ENCODE measurements at places on chromosomes 2 and 18. TPM values are rescaled to one million over a fixed set of nuclear protein-coding genes. Genes with fewer than 3 reads are reported as not detected.

Gene IL1RL1
- total RNA-seq = not detected

Gene MEIS1
- total RNA-seq = not detected

Gene PRLH
- not detected for total RNA-seq

Gene ACOXL
- total RNA-seq = not detected

Gene MALL
- not detected for total RNA-seq

DNA sequence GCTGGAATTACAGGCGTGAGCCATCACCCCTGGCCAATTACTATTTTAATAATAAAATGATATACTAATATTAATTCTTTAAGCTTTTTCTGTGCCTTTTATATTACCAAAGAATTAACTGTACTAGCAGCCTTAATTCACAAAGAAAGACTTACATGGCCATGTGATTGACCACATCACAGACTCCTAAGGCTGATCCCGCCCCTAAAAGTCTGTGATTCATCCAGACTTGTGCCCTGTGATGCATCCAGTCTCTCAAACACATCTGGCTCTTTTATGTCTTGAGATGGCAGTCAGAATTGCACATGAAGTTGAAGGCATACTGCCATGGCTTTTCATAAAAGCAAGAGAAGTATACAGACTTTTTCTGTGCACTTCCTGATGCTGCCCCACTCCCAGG, 91.7 kb downstream of the DTNA start:
- no peak for DNase-seq
- peaks cover 4% of the 10 kb centered on the region for H3K27me3 ChIP-seq
- H3K27ac ChIP-seq = no peak overlapping the region
- H3K4me1 ChIP-seq = no peaks in the 10 kb centered on the region
- H3K36me3 ChIP-seq = no peaks in the 10 kb centered on the region

GRCh38 chr2:187918996-187919821, 365.0 kb upstream of the TFPI start:
- no peak overlapping the region for H3K4me3 ChIP-seq
- no peak overlapping the region for H3K27ac ChIP-seq
- H3K36me3 ChIP-seq = no peaks in the 10 kb centered on the region
- no peak for DNase-seq
- no peaks in the 10 kb centered on the region for H3K27me3 ChIP-seq
- H3K4me1 ChIP-seq = no peaks in the 10 kb centered on the region

DNA sequence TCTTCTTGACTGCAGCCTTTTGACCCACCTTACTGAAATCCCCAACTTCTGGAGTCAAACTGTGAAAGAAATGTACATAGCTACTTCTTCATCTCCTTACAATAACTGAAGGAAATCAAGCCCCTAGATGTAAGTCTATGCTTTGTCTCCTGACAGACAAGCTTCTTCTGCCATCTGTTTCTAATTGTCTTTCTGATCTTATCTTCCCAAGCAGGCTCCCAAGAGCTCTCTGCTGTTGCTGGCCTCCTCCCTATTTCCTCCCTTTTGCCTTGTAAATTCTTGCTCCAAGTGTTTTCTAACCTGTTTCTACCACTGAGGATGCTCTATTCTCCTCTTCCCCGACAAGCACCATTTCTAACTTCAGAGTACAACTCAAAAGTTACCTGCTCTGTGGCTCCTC, 77.4 kb upstream of the OSR1 start:
- no peak overlapping the region for H3K27ac ChIP-seq
- peaks cover 4% of the 10 kb centered on the region for H3K27me3 ChIP-seq
- DNase-seq = no peak
- no peaks in the 10 kb centered on the region for H3K4me1 ChIP-seq
- no peaks in the 10 kb centered on the region for H3K36me3 ChIP-seq
- no peak overlapping the region for H3K4me3 ChIP-seq

DNA sequence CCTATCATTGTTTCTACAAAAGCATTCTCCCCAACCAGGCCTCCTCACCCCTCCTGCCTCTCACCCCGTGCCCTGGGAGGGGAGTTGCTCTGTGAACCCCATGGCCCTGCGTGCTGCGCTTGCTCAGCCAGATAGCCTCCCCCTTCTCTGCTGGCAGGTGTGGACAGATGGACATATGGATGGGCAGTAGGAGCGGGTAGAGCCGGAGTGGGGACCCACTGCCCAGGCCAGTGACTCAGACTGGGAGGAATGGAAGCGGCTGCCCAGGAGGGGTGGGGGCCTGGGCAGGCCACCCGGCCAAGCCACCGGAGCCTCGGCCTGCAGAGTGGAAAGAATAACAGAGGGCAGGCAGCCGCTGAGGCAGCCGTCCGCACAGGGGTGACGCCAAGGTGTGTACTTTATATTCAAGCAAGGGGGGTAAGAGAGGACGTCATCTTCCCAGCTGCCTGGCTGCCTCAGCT, 8.7 kb downstream of the CYP26B1 start:
- H3K27ac ChIP-seq = no peak overlapping the region
- DNase-seq = no peak
- H3K4me1 ChIP-seq = peaks cover 5% of the 10 kb centered on the region
- no peak overlapping the region for H3K4me3 ChIP-seq
- no peaks in the 10 kb centered on the region for H3K36me3 ChIP-seq

- H3K4me1 ChIP-seq = no peaks in the 10 kb centered on the region
- no peak overlapping the region for H3K4me3 ChIP-seq
- no peak for DNase-seq
- no peak overlapping the region for H3K27ac ChIP-seq
These were observed 135.6 kb downstream of the GALNT1 start for GRCh38 chr18:35717182-35717581.

DNA sequence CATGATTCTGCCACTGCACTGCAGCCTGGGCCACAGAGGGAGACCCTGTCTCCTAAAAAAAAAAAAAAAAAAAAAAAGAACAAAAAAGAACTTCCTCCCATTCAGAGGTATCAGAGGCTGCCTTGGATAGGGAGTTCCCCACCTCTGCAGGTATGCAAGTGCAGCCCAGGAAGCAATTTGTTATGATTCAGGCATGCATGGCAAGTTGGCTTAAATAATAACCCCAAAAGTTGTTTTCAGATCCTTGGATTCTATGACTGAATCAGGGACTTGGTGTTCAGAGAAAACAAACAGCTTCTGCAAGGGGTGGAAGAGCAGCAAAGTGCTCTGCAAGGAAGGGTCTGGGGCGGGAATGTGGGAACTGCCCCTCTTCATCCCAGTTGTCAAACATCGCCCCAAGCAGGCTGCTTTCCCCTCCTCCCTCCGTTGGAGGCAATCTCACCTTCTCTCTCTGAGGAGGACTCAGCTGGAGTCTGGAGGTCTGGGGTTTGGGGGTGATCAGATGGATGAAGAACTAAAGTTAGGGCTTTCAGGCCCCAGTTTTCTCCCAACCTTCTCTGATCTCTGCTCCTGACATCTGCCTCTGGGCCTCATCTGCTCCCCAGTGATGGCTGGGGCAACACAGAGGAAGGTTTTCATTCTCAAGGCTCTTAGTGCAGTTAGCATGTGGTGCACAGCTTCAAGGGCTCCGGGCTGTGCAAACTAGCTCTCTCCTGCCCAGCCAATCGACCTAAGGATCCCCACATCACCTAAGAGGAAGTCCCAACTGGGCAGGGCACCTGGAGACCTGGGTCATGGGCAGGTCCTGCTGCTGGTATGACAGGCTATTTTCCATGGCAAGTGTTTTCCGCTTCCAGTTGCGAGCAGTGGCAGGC, 3.5 kb upstream of the GDF7 start:
- H3K36me3 ChIP-seq = no peaks in the 10 kb centered on the region
- H3K4me3 ChIP-seq = no peak overlapping the region
- peaks cover 29% of the 10 kb centered on the region for H3K4me1 ChIP-seq
- DNase-seq = no peak

DNA sequence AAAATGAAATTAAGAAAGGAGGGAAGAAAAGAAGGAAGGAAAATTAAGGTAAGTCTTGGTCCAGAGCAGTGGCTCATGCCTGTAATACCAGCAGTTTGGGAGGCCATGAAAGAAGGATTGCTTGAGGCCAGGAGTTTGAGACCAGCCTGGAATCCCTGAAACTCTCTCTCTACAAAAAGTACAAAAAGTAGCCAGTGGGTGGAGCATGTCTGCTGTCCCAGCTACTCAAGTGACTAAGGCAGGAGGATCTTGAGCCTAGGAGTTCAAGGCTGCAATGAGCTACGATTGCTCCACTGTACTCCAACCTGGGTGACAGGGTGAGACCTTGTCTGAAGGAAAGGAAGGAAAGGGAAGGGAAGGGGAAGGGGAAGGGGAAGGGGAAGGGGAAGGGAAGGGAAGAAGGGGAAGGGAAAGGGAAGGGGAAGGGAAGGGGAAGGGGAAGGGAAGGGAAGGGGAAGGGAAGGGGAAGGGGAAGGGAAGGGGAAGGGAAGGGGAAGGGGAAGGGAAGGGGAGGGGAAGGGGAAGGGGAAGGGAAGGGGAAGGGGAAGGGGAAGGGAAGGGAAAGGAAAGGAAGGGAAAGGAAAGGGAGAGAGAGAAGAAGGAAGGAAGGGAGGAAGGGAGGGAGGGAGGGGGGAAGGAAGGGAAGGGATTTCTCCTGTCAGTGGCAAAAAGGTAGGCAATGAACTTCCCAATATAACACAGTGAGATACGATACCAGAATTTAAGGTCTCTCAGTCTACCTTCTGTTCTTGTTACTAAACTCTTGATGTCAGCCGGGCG, 412.8 kb downstream of the CMPK2 start:
- DNase-seq = no peak
- no peaks in the 10 kb centered on the region for H3K36me3 ChIP-seq
- H3K27ac ChIP-seq = no peak overlapping the region
- H3K4me1 ChIP-seq = no peaks in the 10 kb centered on the region
- H3K4me3 ChIP-seq = no peak overlapping the region
- H3K27me3 ChIP-seq = peaks cover 4% of the 10 kb centered on the region

GRCh38 chr2:178327516-178327915, 123.5 kb downstream of the PRKRA start:
- no peak overlapping the region for H3K4me3 ChIP-seq
- no peaks in the 10 kb centered on the region for H3K4me1 ChIP-seq
- no peaks in the 10 kb centered on the region for H3K36me3 ChIP-seq
- H3K27ac ChIP-seq = no peak overlapping the region
- H3K27me3 ChIP-seq = no peaks in the 10 kb centered on the region

DNA sequence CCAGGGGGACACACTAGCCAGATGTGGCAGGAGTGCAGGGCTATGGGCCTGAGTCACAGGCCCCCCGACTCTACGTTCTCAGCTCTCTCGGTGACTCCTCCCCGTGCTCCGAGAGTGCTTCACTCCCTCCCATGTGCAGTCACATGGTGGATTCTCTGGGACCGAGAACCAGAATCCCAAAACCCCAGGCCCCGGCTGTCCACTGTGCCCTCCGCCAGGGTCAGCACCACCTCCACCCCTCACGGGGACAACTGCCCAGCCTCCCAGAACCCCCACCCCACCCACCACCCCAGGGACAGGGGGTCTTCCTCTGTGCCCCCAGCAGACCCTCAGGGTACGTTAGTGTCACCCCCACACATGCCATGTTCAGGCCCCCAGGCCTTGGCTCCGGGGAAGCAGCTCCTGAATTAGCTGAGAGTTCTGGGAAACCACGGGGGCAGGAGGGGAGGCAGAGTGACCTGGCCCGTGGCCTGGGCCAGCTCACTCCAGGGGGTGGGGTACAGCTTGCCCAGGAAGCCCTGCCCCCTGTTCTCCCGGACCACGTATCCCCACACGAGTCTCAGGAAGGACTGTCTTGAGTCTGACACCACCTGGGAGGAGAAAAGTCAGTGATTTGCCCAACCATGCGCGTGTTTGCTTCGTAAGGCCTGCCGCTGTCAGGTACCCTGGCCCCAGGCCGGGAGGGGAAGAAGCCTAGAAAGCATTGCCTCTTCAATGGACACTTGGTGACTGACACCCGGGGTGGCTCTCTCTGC, 4.4 kb downstream of the RAMP1 start:
- peaks cover 32% of the 10 kb centered on the region for H3K27me3 ChIP-seq
- H3K4me3 ChIP-seq = no peak overlapping the region
- DNase-seq = no peak
- H3K36me3 ChIP-seq = no peaks in the 10 kb centered on the region
- peaks cover 15% of the 10 kb centered on the region for H3K4me1 ChIP-seq

Measured in CD4-positive, alpha-beta T cell (primary cell).